Islet precursor cell (in vitro differentiated cells): ENCODE measurements at places on chromosomes 3 and 15.
A peak's percentile ranks its signal among the peaks of the same experiment; 100 is the strongest.

- peak; percentile 75 for DNase-seq
Observed at GRCh38 chr3:141876891-141877621, 613 bp downstream of the ATP1B3 start.

DNA sequence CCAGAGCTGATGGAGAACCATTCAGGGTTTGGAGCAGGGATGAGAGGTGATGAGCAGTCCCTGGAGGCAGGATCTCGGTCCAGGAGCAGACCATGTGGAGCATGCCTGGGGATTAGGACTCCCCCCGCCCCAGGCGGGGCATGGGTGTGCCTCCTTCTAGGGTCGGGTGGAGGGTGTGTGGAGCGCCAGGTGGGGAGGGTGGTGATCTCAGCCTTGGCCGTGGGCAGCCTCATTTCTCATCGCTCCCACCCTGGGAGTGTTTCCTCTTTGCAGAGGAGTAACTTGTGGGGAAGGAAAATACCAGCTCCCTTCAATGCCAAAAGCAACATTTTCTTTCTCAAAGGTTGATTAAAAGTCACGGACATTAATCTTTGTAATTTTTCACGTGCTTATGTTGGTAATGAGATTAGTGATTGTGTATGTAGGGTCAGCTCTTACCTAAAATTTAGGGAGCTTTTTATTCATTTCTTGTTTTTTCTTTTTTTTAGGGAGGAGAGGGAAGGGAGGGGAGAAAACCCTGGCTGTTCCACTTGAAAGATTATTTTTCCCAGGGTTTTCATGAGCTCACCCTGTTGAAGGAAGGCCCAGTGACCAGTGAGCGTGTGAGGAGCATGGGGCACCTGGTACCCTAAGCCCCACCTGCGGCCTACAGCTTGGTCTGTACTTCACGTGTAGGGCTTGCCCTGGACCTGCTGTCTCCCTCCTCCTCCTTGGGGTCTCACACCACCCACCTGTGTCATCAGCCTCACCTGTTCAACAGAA is 11.0 kb downstream of the FBLN2 start:
- DNase-seq: no peak

GRCh38 chr3:23640471-23641146 is 165.1 kb upstream of the UBE2E1 start:
- no peak for DNase-seq

- DNase-seq: no peak
Observed at GRCh38 chr15:49669288-49669687, 48.4 kb downstream of the DTWD1 start.

DNA sequence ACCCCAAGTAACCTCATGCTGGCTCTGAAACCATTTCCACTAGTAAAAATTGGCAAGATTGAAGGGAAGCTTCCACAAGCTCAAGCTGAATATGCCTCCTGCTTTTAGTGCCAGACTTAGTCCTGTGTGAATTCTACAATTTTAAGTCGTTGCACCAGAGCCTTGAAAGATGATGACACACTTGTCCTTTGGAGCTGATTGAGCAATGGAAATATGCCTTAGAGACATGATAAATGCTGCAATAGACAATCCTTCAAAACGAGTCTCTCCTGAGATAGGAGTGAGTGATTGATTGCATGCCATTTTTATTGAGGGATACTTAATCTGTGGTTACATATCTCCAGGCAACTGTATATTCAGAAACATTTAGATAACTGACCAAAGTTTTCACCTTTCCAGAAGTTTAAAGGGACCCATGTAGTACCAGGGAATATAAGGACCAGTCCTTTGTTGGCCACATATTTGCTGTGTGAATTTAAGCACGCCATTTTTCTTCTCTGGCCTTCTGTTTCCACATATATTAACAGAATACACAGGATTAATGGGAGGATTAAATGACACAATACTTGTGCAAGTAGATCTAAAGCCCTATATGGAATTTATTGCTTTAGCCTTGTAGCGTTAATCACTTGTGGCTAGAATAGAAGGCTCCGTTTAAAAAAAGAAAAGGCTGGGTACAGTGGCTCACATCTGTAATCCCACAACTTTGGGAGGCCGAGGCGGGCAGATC is 65.1 kb downstream of the PPARG start:
- no peak for DNase-seq

GRCh38 chr15:75454471-75455378 is 3.2 kb upstream of the SIN3A start:
- DNase-seq: peak; percentile 82

DNA sequence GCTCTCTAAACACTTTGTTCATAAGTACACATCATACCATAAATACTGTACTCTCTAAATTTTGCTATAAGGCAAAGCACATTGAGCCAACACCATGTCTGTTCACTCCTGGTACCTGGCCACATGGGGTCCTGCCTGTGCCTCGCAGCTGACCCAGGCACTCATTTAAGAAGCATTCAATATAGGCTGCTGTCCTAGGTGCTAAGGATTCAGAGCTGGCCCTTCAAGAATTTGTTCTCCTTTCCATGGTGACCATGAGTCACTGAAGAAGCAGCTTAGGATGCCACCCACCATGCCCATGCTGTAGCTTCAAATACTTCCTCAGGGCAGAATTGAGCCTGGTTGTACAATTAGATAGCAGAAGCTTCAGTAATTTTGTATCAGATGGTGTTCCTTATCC is 119.2 kb upstream of the ZBED2 start:
- peak; percentile 74 for DNase-seq

GRCh38 chr3:69914395-69914794 is 85.1 kb upstream of the SAMMSON start:
- DNase-seq: no peak

DNA sequence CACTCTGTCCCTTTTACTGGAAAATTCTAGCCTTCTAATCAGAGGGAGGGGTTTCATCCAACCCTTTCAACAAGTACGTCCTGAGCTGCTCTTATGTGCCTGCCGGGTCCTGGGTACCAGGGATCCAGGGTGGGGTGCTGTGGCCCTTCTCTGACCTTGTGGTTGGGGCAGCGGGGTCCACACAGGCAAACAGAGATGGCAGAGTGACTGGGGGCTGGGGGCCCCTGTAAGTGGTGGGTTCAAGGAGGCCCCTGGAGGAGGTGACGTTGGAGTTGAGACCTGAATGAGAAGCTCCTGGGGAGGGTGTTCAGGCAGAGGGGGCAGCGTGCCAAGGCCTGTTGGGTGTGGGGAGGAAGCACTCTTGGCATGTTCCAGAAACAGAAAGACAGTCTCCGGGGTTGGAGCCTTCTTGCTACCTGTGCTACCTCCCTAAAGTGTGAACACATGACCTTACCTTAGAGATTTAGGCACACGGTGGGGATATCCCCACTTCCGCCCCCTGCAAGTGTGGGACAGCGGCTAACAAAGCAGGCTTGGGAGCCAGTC is 78.1 kb downstream of the FBLN2 start:
- DNase-seq: no peak

DNA sequence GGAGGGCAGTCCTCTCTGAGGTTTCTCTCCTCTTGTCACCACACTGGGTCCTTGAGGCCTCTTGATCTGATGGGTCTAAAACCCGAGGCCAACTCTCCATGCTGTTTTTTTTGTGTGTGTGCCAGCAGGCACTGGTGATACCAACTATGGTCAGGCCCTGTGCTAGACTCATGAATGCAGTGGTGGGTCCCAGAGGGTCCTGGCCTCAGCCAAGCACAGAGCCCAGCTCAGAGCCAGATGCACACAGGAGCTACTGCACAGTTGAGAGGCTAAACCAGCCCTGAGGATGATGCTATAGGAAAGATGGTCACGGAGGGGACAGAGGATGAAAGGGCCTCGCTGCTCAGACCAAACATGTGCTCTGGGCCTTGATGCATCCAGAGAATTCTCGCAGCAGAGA is 33.5 kb downstream of the RAB6B start:
- DNase-seq: no peak

DNA sequence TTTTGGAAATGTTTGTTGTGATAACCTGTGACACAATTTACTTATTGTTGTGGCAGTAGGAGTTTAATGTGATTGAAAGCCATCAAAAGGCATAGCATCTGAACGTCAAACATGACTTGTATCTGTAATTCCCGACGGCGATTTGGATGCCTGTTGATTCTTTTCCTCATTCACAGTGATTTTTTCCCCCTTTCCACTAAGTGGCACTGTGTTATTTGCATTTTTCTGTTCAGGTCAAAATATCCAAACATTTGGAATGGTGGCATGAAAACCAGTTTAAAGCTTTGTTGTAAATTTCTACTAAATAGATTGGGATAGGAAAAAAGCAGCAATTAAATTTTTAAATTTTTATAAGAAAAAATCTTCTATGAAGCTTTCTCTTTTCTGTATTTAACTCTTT is 259.9 kb upstream of the KCNH8 start:
- DNase-seq: no peak

DNA sequence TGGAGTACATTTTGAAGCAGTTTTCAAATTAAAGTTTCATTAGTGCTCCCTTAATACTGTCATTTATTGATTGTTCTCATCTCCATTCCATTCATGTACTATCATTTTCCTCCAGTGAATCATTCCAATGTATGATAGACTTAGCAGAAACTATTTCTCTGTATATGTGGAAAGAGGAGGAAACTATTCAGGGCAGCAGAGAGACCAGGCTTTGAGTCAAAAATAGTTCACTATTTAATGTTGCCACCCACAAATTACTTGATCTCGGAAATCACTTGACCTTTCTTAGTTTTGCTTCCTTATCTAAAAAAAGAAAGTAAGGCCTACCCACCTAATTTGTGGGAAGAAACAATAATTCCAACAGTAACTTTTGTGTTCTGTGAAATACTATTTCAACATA is 610.5 kb upstream of the ZNF385D start:
- no peak for DNase-seq

- no peak for DNase-seq
Observed at GRCh38 chr15:64045101-64045435, 1.2 kb downstream of the DAPK2 start.
